NCI-H460 (cell line): ENCODE measurements at places on chromosomes 5 and 9.

DNA sequence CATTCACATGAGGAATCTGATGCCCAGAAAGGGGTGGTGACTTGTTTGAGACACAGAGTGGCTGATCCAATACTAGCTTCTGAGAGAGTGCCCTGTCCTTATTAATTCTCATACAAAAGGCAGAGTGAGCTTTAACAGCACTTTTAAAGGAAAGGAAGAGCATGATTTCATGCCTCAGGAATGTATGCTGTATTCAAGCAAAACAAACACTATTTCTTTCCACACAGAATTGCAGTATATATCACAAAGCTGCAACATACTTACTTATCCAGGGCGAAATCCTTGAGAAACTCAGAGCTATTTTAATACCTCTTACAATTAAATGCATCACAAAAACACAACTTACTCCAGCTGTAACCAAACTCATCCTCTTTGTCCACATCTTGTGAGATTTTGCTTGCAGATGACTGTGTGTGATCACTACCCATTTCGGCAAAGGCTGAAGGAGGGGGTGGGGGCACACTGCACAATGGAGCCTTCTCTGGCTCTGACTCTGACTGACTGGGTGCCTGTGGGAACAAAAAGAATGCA lies 139.8 kb downstream of the MPDZ start:
- DNase-seq = peak; percentile 87

DNA sequence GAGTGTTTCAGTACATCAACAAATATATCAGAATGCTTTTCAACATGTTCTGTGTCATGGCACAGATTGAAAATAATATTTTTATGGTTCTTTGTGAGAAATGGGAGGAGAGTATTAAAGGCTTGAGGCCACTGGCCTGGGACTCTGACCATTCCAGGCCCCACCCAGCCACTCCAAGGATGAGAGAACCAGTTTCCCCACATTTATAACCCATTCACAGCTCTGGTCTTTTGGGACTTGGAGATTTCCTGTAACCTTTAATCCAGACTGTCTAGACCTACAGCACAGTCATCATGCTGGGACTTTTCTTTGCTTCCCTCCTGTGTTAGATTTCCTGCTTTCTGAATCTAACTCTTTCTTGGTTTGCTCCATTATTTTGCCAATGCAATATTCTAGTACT lies 389.6 kb downstream of the KIAA0825 start:
- DNase-seq = no peak

- DNase-seq = no peak
These were observed 69.5 kb upstream of the CKMT2 start for GRCh38 chr5:81163651-81164050.

DNA sequence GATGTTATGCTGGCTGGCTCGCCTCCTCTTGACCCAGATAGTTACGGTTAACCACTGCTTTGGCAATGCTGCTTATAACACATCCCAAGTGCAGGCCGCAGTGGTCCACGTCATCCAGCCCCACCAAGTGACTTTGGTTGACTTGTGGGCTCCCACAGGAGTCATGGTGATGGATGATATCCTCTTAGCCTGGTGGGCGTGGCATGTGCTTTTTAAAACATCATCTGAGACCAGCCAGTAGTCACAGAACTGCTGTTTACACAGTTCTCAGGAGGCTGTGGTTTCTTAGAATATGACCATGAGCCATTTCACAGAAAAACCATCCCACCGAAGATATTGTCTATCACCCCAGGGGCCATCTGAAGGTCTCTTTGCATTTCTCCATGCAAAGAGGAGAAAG lies 216.9 kb downstream of the SH3GL2 start:
- no peak for DNase-seq

- no peak for DNase-seq
These were observed 496.7 kb downstream of the ENC1 start for GRCh38 chr5:74143721-74144330.

DNA sequence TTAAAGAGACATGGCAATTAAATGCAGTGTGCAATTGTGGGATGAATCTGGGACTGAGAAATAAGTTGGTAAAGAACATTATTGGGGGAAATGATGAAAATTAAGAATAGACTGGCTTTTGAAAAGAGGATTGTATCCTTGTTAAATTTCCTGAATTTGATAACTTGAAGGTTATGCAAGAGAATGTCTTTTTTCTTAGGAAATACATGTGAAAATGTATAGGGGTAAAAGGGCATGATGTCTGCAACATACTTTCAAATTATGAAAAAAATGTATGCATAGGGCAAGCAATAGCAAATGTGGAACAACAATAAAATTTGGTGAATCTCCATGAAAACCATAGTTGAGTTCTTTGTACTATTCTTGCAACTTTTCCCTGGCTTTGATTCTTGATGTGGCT lies 24.1 kb downstream of the PTTG1 start:
- DNase-seq = no peak

DNA sequence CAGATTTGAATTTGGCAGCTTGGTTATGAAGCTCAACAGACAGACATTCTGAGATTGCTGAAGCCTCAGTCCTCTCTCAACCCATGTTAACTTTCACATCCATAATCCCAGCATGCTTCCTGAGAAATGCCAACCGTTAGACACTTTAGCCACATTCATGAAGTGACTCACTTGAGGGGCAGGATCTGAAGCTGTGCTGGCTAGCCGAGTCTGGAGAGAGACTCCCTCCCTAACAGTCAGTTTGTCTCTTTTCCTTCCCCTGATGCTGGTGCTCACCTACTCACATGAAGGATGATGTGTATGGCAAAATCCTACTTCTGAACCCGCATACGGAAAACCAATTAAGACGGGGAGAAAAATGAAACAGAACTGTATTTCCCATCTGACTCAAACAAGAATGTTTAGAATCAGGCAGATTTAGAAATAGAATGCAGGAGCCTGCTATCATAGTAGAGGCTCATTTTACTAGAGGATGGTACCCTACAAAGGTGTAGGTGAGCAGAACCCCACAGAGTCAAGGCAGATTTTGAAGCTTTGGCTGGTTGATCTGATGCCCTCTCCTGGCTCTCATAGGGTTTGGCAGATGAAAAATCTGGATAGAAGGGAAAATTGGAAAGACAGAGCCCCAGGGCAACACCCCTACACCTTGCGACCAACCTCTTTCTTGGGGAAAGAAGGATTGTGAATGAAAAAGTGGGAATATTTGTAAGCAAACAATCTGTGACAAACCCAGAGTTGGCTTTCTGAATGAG lies 150.9 kb upstream of the LHFPL2 start:
- no peak for DNase-seq

DNA sequence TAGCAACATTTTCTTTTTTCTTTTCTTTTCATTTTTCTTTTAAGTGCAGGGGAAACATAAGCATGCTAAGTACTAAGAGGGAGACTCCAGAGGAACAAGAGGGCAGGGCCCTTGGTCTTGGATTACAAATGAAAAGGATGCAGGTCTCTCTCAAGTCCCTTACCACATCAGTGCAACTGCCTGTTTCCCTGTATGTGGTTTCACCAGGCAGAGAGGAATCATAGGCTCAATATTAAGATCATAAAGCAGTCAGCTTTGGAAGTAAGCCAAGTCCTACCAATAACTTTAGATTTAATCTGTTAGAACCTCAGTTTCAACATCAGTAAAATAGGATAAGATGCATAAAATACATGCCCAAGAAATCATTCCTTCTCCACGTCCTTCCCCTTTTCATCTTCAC lies 422.7 kb upstream of the PAPPA start:
- no peak for DNase-seq

- no peak for DNase-seq
These were observed 26.3 kb upstream of the FBP1 start for GRCh38 chr9:94665613-94666012.

DNA sequence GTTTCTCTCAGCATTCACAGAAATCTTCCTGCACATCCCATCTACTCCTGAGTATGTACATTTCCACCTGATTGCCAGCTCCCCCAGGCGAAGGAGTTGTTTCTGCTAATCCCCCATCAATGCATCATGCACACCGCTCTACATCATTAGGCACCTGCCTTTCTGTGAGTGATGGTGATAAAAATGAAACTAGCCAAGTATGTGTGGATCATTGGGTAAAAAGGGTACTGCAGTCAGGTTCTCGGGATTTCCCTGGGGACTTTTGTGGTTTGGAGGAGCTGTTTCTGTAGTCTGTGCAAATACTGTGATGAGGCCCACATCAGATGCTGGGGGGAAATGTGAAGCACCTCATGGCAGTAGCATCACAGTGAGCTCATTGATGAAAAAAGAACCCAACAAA lies 30.4 kb downstream of the CAMK4 start:
- DNase-seq = no peak

- DNase-seq = no peak
These were observed 1.0 kb downstream of the HMGCS1 start for GRCh38 chr5:43312076-43312661.

DNA sequence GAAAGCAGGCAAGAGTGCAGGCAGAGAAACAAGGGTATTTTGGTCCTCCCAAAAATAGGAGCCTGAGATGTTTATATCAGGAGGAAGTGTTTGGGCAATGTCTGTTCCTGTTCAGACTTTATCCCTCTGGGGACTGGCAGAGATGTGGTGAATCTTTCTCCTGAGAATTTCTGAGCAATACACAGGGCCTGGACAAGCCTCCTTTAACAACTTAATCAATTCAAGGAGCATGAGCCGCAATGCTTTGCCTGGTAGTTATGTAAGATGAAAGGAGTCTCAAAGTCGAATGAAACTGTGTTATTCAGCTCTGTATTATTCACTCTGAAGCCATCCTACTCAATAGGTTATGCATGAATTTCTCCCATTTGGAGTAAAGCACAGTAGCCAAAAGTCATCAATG lies 365.6 kb downstream of the MAN2A1 start:
- DNase-seq = no peak

GRCh38 chr5:13508559-13508958 lies 435.9 kb downstream of the DNAH5 start:
- DNase-seq = no peak

GRCh38 chr5:35803191-35803651 lies 53.5 kb upstream of the IL7R start:
- no peak for DNase-seq

DNA sequence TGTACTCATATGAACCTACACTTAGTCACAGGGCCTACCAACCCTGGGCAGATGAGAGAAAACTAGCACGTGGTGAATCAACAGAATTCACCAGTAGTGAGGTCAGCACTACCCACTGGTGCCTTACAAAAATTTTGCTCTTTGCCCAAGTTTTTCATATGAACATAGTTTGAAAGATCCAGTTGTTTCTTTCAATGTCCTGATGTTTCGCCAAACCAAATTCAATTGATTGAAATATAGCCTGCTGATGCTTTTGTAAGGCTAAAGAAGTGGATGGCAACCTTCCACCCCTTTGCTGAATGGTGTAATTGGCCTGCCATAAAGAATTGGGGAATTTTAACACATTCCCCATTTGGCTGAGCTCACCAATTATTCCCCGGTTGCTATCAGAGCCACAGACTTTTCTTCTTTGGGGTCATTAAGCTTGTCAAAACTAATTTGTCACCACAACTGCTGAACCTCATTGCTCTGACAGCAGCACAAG lies 339.2 kb downstream of the GLIS3 start:
- no peak for DNase-seq

DNA sequence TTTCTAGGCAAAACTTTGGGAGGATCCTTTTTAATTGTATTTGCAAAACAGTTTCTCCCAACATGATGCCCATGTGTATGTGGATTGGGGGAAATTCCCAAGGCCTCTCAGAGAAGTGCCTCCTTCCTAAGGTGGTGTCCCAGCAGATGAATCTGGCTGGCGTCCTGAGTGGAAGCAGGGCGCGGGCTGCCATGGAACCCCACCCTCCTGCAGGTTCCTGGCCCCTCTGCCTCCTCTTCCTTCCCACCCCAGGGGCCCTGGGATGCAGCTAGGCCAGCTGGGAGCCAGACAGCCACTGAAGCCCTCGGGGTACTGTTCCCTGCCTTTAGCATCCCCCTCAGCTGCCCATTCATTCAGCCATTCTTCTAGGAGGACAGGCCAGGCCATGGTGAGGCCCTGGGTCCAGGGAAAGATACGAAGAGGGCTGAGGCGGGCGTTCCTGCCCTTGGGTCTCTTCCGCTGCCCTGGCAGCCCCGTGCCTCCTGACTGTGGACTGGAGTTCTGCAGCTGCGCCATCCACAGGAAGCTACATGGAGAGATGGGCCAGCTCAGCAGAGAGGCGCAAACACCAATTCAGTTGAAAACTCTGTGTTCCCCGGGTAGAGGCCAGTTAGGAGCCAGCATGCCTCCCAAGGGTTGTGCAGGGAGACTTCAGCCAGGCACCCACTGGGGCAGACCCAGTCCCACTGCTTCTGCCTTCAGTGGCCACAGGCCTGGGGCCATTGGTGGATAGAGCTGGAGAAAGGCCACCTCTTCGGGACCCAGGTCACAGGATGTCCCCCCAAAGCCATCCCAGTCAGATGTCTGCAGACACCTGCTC lies 36.5 kb downstream of the ADAMTS2 start:
- no peak for DNase-seq

DNA sequence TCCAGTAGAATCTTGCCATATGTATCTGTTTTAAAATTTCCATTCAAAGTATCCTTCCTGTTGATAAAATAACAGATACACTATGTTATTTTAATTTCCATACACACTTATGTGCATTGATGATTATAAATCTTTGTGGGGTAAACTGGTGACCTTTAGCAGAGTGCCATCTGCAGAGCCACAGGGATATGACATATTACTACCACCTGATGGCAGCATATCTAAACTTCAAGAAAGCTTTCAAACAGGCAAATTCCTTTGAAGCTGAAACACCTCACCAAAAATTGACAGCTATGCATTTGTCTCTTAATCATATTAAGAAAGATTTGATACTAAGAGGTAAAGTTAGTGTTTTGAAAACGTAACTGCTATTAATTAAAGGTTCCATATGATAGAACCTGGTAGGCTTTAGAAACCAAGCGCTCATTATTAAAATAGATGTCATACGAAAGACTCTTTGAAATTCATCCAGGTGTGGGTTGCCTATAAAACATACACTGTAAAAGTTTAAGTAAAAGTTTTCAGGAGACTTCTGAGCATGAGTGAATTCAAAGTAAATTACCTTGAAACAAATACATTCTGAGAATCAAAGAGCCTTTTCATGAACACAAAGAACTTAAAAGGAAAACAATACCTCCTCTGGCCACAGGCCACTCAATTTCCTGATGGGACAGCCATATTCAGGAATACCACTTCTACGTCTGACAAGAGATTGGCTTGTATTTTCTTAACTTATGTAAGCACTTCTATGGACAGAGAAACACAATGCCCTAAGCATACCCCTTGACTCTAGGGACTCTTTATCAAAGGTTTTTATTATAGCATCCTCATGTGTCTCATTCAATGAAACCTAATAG lies 93.3 kb downstream of the KIAA0825 start:
- peak; percentile 65 for DNase-seq

DNA sequence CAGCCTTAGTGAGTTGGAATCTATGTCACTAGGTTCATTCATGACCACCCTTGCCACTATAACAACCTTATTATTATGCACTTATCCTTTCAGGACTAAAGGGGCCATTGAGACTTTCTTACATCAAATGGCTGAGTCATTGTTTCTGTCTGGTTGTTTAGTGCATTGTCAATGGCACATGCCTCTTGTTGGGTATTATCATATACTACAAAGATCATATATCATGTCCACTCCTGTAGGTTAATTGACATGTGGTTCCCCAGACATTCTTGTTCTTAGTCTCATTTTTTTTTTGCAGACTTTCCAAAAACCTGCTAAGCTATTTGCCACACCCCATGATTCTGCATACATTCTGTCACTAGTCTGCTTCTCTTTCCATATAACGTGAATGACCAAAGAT lies 66.7 kb upstream of the PRDM9 start:
- no peak for DNase-seq
